NCI-H2081 treated with DMSO at 0.1 percent for 48 hours (cell line): ENCODE measurements at places on chromosomes 3 and 15.

GRCh38 chr15:43151688-43152087, 18.3 kb downstream of the TMEM62 start:
- DNase-seq, result no peak

GRCh38 chr3:71444028-71444860, 139.3 kb downstream of the FOXP1 start:
- DNase-seq, result no peak

DNA sequence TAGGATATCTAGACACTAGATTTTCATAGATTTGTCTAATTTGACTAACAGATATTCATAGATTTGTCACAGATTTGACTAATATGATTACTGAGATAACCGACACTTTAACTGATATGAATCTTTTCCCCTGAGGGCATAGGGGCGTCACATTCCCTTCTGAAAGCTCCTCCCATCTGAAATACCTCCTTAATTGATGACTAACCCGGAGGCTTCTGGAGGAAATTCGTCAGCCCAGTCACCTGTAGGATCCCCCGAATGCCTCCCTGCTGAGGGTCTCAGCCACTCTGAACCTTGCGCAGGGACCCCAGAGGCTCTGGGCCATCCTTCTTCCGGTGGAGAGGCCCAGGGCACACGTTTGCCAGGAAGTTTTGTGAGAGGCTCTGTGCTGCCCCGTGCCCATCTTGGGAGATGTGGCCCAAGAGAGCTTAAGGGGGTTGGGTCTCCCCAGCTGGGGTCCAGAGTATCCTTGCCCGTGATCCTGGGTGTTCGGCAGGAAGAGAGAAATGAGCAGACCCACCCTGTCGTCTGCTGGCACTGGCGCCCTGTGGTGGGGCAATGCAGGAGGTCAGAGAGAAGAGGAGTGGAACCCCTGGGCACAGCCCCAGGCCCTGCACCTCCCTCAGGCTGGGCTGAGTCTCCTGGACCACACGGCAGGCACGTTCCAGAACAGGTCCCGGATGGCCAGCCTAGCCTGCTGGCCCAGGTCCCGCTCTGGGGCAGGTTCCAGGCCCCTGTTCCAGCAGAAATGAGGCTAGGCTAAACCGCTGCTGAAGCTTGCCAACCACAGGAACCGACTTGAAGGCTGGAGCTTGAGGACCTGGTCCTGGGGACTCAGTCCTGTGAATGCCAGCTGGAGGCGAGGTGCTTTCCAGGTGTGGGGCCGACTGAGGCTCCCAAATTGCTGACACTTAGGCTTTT, 1.7 kb downstream of the PLA2G4D start:
- no peak for DNase-seq

GRCh38 chr3:57726397-57726796, 29.7 kb upstream of the SLMAP start:
- DNase-seq, result no peak

DNA sequence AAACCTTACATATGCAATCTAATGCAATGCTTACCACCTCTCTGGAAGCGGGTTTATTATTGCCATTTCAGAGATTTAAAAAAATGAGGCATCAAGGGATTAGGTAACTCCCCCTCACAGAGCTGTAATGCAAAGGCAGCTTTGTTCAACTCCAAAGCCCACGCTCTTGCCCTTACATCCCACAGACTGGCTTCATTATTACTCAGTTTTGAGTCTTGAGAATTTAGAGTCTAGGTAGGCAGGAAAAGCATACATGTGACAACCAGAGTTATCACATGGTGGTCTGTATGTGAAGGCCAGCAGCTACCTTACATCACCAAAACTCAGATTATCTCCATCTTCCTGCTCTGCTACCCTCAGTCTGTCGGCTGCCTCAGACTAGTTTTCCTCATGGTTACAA, 326.9 kb downstream of the UACA start:
- DNase-seq, result no peak
